Fibroblast of the conjunctiva (primary cell): ENCODE measurements at places on chromosomes 11 and 22.

DNA sequence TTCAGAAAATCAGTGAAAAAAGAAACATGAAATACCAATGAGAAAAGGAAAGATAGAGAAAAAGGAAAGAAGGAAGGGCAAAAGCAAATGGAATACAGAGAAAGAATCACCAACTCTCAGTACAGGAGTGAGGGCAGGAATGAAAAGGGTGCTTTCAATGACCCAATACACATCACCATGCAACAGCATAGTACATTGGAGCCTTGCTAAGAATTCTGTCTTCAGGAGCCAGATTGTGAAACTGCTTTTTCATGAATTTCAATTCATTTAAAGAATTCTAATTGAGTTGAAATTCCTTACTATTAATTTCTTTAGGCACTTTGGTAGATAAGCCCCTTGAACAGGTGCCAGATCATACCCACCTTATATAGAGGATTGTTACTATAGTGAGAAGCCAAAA lies 34.9 kb downstream of the BLID start:
- DNase-seq: no peak

DNA sequence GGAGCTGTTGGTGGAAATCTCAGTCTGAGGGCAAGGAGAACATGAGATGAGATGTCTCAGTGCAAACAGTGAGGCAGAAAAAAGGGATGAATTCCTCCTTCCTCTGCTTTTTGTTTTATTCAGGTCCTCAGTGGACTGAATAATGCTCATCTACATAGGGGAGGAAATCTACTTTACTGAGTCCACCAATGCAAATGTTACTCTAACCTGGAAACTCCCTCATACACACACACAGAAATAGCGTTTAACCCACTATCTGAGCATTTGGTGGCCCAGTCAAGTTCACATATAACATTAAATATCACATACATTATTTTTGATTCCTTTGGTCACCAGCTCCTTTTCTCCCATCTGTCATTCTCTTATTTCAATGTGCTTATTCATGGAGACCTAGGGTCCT lies 418.8 kb downstream of the TMEM135 start:
- DNase-seq: no peak

DNA sequence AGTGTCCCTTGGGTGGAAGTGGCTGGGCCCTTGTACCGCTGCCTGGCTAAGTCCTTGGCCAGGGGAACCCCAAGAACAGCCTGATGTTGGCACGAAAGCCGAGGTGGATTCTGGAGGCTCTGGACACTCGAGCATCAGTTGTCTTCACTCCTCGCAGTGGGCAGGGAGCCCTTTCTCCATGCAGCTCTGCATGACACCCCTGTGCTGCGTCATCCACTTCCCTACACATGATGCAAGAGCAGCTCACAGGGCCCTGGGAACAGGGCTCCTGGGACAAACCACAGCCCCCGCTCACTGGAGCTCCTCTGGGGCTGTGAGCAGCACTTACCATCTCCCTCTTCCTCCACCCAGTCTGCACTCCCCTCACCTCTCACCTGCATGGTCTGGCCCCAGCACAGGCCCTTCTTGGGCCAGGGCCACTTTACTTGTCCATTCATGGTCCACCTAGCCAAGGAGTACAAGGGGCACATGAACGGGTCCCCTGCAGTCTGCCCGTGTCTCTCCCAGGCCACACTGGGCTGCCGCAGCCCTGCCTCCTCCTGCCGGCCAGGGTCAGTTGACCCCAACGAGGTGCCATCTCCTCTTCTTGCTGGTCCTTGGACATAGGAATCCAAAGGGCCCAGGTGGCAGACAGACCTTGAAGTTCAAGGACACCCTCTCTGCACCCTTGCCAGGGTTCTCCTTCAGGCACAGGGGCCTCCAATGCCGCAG lies 66.5 kb downstream of the IGF2 start:
- no peak for DNase-seq

- no peak for DNase-seq
These were observed 74.4 kb downstream of the NFAM1 start for GRCh38 chr22:42357634-42358296.

GRCh38 chr11:913043-913442 lies 2.4 kb upstream of the CHID1 start:
- DNase-seq: no peak
